AML-193 (cell line): ENCODE measurements at places on chromosomes 5 and 9.

- DNase-seq, result no peak
Measured at GRCh38 chr5:134142052-134142451, 27.6 kb downstream of the TCF7 start.

GRCh38 chr5:74950836-74951515, 84.8 kb upstream of the FAM169A start:
- no peak for DNase-seq

DNA sequence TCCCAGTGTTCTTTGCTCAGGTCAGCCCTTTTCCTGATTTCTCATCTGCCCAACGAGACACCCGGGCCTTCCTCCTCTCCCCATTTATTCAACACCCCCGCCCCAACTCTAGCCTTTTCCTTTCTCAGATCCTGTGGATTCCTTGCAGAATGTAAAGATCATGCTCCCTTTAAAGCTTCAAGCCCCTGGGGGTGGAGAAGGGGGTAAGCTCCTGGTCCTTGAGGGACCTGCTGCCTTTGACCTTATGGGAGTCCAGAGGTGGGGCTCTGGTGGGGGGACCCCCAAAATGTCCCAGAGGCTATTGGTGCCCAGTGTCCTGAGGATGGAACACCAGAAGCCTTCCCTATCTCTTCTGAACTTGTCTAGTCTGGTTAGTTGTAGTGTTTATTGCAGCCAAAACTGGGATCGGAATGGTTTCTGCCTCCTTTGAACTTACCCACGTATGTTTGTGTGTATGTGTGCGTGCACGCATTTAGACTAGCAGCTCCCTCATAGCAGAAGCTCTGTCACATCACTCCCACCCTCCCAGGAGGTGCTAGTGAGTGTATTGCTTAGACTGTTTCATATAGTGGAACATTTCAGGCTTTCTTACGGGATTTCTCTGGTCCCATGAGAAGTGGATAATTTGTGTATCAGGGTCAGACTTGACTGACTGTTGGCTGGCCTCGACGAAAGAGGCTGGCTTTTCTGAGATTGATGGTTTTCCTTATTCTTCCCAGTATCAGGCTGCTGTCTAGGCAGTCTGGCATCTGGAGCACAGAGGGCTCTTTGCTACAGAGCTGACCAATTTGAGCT, 1.1 kb downstream of the GALNT10 start:
- no peak for DNase-seq

- DNase-seq, result no peak
Measured at GRCh38 chr5:30804739-30805505, 388.6 kb upstream of the CDH6 start.

DNA sequence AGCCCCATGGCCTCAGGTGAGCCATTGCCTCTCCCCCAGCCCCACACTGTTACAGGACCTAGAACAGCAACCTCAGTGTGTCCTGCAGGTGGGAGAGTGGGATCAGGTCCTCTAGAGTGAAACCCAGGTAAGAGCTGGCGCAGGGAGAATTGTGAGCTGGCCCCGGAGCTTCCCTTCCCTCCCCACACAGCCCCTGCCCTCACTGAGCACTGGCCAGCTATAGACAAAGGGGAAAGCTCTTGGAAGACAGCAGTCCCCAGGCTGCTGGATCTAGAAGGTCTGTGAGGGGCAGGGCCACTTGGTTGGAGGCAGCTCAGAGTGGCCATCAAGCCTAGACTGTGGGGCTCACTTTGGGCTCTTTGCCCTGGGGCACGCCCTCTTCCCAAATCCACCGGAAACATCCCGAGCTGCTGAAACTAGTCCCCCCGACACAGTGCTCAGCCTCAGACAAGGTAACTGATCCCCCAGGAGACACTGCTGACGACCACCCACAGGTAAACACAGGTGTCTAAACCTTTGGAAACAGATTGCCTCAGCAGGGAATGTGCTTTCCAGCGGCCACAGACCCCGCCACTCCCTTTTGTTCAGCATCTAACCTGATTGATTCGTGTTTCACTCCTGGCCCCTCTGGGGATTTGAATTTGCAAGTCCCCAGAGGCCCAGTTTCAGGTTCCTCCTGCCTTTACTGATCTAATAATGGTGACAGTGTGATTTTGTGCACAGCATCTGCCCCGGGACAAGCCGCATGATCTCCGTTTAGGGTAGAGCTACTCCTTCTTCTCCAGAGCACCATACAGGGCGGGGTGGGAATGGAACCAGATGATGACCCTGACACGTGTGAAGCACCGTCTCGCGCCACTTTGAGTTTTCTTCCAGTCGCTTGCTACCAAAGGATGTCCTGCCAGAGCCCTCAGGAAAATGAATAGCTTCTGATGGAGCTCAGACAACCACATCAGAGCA, 42.2 kb upstream of the ADAMTS2 start:
- no peak for DNase-seq

GRCh38 chr5:116912221-116912620, 337.6 kb upstream of the SEMA6A start:
- no peak for DNase-seq

DNA sequence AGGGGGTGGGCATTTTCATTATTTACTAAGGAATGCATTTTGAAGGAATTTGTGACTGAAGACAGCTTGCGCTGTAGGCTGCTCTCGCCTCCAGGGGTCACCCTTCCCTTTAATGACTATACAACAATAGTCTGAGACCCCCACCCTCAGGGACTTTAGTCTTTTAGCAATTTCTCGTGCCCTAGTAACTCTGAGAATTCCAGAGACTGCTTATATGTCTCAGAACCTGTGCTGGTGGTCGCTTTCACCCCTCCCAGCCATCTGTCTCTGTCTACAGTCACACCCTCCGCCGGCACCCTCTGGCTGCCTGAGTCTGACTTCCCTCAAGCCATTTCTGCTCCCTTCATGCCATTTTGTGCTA, 671.4 kb downstream of the NR2F1-AS1 start:
- no peak for DNase-seq

DNA sequence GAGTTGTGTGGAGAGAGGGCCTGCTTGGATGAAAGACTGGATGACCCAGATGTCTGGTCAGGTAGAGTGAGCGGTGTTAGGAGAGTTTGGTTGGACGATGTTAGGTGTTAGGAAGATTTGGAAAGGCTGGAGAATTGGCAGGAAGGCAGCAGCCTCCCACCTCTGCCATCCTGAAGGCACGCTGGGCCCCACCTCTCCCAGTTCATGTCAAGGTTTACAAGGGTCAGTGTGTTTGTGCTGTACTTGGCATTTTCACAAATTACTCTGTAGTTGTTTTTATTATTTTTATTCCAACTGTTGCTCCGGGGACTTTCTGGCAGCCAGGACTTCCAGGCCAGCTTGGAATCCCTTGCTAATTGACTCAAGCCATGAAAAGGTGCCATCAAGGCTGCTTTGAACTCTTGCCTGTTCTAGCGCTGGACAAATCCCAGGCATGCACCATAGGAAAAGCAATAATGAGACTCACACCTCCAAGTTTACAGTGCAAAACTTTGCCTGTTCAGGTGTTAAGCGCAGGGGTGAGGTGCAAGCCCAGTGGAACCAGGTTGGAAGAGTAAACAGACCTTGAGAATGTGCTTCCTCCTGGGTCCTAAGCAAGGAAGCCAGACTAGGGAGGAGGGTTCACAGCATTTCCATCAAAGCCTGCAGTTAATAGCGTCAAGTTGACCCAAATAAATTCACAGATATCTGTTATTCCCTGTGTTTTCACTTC, 41.7 kb upstream of the KLF9 start:
- no peak for DNase-seq
